ENCODE measurements at places on chromosomes 13 and 19.

GRCh38 chr13:110506859-110507566, 54.5 kb downstream of the RAB20 start:
- DNase-seq = peak; percentile 86

DNA sequence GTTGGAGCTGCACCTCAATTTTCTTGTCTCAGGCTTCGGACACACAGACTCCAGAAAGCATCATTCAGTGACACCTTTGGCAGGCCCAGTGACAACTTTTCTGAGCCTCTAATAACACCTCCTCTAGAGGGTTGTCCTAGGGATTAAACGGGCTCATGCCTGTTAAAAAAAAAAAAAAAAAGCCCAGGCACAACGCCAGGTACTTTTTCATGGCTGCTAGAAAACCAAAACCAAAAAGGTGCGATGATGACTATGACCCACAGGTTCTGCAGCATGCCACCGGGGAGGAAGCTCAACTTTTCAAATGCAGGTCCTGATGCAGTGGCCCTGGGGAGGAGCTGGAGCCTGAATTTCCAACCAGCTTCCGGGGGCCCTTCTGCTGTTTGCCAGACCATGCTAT, 184.2 kb downstream of the ABCC4 start:
- DNase-seq = no peak

- no peak for DNase-seq
These were observed 22.8 kb upstream of the UPF3A start for GRCh38 chr13:114258589-114258988.

DNA sequence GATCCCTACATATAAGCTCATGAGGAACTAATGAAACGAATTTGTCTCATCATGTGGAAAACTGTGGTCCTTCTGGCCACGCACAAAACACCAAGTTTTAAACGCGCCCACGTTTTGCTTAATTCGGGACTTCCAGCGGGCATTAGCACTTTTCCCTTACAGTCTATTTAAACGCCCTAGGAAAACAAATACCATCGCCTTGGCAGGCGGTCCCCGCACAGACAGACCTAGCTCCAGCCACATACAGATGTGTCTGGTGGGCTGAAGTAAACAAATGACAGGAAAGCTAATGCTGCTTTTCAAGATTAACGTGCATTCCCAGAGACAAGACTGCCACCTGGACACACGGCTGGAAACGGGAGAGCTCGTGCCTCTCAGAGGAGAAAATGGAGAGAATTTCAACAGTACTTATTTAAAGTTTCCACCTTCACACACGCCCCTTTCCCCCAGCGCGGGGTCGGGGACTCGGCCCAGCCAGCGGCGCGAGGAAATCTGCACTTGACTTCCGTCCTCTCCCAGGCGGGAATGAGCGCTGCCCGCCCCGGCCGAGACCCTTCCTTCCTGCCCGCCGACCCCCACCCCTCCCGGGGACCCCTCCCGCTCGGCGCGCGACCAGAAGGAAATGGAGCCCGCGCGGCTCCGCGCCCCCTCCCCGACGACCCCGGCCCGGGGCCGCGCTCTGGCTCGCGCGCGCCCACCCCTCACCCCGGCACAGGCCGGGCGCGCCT, 931 bp downstream of the USP12 start:
- DNase-seq = no peak

GRCh38 chr13:51457086-51457815, 4.4 kb upstream of the INTS6 start:
- no peak for DNase-seq

- DNase-seq = no peak
These were observed 2.1 kb upstream of the CPB2 start for GRCh38 chr13:46106839-46107371.
